GM23338 (cell line): ENCODE measurements at places on chromosomes 2 and 18.

GRCh38 chr18:9135081-9135911 lies 1.3 kb upstream of the ANKRD12 start:
- no peak for DNase-seq

GRCh38 chr2:139271149-139271548 lies 491.0 kb upstream of the NXPH2 start:
- DNase-seq: peak; percentile 6

GRCh38 chr2:79714283-79714682 lies 201.4 kb downstream of the CTNNA2 start:
- DNase-seq: no peak

GRCh38 chr18:12497296-12497695 lies 89.6 kb downstream of the PRELID3A start:
- no peak for DNase-seq

DNA sequence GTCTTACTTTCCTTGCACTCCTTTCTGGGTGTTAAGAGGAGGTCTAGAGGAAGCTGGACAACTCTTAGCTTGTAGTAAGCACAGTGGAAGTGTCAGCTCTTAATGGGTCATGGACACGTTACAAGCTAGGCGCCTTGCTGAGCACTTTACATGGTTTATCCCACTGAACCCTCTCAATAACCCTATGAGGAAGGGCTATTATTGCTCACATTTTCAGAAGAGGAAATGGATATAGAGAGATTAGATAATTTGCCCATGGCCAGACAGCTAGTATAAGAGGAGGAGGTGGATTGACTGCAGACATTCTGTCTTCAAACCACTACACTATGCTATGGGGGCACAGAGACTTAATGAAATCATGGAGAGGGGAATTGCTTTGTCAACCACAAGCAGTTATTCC lies 8.3 kb upstream of the IL1RN start:
- no peak for DNase-seq

- DNase-seq: peak; percentile 27
These were observed 102.2 kb downstream of the ARHGEF33 start for GRCh38 chr2:38991899-38992298.

- DNase-seq: no peak
These were observed 36.9 kb upstream of the TANC1 start for GRCh38 chr2:158931572-158931971.

- DNase-seq: no peak
These were observed 47.5 kb upstream of the ZNF397 start for GRCh38 chr18:35193316-35193715.

DNA sequence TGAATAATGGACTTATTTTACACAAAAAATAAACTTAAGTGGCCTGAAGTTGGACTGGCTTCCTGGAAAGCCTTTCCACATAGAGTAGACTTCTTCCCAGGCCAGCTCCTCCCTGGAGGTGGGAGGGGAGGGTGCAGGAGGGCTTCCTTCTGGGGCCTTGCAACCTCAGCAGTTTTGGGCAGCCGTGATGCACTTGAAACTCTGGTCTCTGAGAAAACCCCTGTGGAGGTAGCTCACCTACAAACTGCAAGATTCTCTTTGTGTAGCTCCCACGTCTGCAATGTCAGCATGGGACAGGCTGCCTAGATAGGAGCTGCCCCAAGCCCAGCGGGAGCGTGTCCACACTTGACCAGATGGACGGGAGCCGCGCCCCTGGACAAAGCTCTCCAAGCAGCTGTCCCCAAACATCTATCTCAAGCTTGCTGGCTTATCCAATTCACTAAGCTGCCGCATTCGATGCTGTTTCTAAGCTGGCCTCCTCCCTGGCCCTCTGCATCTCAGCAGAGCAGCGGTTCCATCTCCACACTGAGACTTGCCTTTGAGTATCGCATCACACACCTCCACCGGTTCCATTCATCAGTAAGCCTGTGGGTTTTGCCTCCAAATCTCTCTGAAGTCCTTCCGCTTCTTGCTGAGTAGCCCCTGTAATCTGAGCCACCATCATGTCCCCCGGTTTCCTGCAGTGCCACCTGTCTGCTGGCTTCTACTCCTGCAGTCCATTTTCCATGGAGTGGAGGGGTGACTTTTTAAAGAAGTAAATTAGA lies 1.6 kb upstream of the LPIN1 start:
- DNase-seq: peak; percentile 82
